ENCODE measurements at places on chromosomes 1 and 21.

DNA sequence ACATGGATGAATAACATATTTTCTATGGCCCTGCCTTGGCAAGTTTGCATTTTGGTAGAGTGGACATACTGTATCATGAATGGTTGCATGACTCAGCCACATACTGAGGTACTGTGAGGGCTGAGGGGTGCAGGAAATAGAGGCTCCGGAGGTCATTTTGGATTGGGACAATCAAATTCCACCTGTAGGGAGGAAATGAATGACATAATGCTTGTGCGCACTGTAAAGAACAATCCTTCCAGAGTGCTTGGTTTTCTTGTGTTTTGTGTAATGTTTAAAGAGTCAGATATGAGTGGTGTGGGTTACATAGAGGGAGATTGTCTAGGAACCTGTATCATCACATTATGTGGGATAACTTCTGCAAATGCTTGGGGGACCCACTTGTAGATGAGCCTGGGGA is 329.9 kb upstream of the PROX1 start:
- no peak for DNase-seq
- H3K4me1 ChIP-seq = no peaks in the 10 kb centered on the region
- H3K36me3 ChIP-seq = no peaks in the 10 kb centered on the region
- no peak overlapping the region for H3K4me3 ChIP-seq

GRCh38 chr1:91120936-91121335 is 99.1 kb upstream of the ZNF644 start:
- H3K27ac ChIP-seq = no peak overlapping the region
- H3K4me1 ChIP-seq = no peaks in the 10 kb centered on the region
- peak; percentile 27 for DNase-seq
- H3K4me3 ChIP-seq = no peak overlapping the region

DNA sequence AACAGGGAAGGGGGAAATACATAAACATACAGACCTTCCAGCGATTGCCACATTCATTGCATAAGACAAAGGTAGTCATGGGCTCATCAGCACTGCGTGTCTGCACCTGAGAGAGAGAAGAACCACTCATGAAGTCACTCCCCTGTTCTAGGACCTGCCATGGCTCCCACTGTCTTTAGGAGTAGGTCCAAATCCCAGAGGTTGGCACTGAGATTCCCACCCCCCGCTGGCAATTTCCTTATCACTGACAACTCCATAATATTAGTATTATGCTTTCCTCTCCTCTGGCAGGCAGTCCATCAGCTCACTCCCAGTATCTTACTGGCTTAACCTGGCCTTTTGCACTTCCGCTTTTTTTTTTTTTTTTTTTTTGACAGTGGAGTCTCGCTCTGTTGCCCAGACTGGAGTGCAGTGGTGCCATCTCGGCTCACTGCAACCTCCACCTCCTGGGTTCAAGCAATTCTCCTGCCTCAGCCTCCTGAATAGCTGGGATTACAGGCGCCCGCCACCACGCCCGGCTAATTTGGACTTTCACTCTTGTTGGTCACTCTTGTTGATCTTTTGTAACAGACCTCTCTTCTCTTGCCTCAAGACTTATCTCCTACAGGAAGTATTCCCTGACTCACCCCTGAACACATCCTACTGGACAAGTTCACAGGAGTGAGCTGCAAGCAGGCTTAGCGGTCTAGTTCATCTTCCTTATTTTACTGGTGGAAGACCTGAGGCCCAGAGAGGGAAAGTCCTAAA is 14.8 kb upstream of the ZNF436 start:
- peaks cover 52% of the 10 kb centered on the region for H3K36me3 ChIP-seq
- no peak for DNase-seq
- H3K27me3 ChIP-seq = no peaks in the 10 kb centered on the region
- H3K27ac ChIP-seq = peak overlapping the region; percentile 21
- H3K4me1 ChIP-seq = peaks cover 19% of the 10 kb centered on the region
- no peak overlapping the region for H3K4me3 ChIP-seq

DNA sequence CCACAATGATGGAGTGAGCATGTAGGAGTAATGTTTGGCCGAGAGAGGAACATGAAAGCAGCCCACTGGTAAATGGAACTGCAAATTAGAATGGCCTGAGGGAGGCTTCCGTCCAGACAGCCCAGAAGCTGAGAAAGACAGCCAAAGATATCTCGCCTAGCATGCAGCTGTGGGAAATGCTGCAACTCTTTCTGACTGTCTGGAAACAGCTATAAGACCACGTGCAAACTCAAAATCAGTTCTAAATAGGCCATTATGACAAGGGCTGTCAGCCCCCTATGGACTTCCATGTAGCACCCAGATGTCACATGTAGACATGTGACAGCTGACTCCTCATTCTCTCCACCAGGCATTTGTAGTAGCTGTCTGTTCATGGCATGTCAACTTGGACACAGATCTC is 62.9 kb upstream of the ATP1A1 start:
- peak; percentile 52 for DNase-seq
- peaks cover 17% of the 10 kb centered on the region for H3K4me1 ChIP-seq
- no peak overlapping the region for H3K4me3 ChIP-seq
- H3K27ac ChIP-seq = no peak overlapping the region

DNA sequence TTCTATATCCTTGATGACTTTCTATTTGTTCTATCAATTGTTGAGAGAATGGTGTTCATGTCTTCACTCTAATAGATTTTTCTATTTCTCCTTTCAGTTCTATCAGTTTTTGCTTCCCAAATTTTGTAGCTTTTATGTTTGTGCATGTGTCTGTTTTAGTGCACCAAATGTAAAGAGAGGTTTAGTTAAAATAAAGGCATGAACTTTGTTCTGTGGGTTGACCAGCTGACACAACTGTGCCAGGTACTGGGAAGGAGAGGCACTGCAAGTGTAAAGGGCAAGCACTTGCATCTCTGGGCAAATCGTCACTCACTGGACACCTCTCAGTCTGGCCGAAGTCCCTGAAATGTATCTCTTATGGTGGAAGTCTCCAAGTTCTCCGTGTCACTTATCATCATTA is 38.6 kb upstream of the ABCD3 start:
- H3K27me3 ChIP-seq = no peaks in the 10 kb centered on the region
- no peak overlapping the region for H3K27ac ChIP-seq
- DNase-seq = no peak
- no peaks in the 10 kb centered on the region for H3K36me3 ChIP-seq
- H3K4me3 ChIP-seq = no peak overlapping the region
